Stomach (tissue), 19 donors: ENCODE measurements at places on chromosomes 2 and 18.

- DNase-seq, result no peak
Measured at GRCh38 chr18:77084688-77085035, 47.9 kb downstream of the MBP start.

DNA sequence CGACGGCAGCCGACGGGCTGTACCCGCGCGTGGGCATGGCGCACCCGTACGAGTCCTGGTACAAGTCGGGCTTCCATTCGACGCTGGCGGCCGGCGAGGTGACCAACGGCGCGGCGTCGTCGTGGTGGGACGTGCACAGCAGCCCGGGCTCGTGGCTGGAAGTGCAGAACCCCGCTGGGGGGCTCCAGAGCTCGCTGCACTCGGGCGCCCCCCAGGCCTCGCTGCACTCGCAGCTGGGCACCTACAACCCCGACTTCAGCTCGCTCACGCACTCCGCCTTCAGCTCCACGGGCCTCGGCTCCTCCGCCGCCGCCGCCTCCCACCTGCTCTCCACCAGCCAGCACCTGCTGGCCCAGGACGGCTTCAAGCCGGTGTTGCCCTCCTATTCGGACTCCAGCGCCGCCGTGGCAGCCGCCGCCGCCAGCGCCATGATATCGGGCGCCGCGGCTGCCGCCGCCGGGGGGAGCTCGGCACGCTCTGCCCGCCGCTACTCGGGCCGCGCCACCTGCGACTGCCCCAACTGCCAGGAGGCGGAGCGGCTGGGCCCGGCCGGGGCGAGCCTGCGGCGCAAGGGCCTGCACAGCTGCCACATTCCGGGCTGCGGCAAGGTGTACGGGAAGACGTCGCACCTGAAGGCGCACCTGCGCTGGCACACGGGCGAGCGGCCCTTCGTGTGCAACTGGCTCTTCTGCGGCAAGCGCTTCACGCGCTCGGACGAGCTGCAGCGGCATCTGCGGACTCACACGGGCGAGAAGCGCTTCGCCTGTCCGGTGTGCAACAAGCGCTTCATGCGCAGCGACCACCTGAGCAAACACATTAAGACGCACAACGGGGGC is 2.0 kb downstream of the SP9 start:
- no peak for DNase-seq

DNA sequence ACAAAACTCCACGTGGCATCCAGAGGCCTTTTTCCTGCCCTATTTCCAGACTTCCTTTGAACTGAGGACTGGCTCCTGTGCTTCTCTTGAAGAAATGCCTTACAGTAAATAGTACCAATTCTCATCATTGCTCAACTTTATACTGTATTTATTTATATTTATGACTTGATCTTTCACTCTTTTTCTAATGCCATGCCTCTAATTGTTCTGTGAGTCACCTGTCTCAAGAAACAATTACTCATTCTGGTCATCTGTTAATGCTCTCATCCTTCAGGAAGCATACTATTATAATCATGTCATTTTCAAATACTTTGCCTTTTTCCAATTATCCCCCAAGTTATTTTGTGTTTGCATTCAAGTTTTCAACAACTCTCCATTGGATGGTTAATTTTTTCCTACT is 85.9 kb downstream of the DCDC2C start:
- DNase-seq, result no peak

DNA sequence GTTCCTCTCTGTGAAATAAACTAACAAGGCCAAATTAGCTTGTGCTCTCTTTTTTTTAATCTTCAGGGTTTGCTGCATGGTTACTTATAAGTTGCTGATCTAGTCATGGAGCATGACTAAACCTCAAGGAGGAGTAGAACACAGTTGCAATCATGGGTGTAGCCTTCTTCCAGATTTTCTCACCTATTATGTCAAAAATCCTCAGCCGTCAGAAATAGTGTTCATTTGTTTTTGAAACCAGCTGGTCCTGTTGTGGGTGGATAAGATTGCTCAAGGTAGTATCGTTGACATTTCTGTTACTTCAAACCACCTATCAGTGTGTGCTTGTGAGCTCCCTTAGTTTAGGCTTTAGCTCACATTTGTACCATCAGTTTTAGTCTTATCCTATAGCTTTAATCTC is 11.2 kb downstream of the RELCH start:
- DNase-seq, result peak; percentile 14

- DNase-seq, result no peak
Measured at GRCh38 chr2:28842042-28842441, 28.1 kb downstream of the TRMT61B start.

GRCh38 chr2:227849906-227850305 is 21.5 kb upstream of the DAW1 start:
- no peak for DNase-seq

DNA sequence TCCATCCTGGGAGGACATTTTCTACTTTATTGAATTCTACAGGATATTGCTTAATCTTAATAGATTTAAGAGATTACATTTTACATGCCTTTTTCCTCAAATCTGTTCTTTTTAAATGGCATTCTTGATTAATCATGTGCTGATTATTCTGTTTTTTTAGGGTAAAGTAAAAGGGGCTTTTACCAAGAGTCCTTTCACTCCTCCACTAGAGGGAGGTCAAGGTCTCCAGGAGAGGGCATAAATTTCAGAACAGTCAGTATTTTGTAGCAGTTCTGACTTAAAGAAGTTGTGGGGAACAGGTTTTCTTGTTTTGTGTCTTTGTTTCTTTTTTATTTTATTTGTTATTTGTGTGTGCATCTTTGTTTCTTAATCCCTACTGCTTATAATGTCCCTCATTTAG is 25.4 kb downstream of the WDR75 start:
- no peak for DNase-seq
